T47D (cell line): ENCODE measurements at places on chromosomes 7 and 10.

DNA sequence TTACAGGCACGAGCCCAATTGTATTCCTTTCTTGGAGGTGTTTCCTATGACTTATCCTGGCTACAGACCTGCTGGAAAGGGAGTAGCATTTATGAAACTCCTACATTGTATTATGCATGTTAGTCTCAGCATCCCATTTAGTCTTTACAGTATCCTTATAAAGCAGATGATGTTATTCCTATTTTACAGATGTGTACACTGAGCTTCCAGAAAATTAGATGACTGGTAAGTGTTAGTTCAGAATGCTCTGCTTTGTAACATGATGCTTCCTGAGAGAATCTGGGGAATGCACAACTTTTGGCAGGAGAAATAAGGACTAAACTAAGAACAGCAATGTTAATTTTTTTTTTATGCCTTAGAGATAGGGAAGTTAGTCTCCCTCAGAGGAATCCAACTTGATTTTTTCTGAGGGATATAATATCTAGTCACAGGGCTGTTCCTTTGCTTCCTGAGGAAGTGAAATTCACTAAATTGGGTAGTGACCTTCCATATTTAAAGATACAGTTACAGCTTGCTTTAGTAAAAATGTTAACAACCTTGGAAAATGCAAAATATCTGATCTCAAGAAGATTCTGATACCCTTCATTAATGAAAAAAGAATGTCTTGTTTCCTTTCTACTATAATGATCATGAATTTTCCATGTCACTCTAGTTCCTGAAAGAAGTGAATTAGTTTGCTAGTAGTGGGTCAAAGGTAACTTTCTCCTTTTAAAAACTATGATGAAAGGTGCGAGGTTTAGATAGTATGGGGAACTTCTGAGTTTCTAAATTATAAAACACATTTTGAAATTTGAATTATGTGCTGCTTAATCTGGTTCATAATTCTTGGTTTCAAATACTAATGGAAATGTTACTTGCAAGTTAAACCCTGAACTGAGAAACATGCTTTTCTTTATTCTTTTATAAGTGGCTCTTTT lies 194.0 kb upstream of the PRPS1L1 start:
- no peak for DNase-seq

DNA sequence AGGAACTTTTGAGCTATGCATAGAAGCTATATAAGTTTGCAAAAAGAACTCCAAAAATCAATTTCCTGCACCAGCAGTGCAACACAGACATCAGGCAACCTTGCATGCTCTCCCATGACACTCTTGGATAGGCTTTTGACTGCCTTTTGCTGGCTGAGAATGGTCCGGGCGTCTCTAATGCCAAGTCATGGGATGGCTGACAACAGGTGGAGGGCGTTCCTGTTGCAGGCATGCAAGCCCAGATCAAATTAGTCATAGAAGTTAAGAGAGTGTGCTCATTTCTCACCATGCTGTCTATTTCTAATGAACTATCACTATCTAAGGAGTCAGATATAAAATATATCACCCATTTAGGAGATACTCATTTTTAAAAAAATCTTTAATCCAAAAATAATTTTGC lies 8.4 kb downstream of the PLCE1 start:
- DNase-seq, result no peak

DNA sequence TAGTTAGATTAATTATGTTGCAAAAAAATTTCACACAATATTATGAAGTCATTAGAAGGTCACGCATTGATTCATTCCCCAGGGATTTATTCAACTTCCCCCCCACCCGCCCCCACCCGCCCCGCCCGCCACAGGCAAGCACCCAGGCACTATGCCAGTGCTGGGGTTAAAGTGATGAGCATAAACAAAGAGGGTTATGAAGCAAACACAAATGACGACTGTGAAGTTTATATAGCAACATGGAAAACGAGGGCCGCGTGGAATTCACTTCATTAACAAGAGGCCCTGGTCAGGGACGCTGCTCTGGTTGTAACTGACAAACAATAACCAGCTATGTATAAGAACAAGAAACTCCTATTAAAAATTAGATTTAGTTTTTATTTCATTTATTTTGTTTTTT lies 656.5 kb upstream of the COBL start:
- no peak for DNase-seq

DNA sequence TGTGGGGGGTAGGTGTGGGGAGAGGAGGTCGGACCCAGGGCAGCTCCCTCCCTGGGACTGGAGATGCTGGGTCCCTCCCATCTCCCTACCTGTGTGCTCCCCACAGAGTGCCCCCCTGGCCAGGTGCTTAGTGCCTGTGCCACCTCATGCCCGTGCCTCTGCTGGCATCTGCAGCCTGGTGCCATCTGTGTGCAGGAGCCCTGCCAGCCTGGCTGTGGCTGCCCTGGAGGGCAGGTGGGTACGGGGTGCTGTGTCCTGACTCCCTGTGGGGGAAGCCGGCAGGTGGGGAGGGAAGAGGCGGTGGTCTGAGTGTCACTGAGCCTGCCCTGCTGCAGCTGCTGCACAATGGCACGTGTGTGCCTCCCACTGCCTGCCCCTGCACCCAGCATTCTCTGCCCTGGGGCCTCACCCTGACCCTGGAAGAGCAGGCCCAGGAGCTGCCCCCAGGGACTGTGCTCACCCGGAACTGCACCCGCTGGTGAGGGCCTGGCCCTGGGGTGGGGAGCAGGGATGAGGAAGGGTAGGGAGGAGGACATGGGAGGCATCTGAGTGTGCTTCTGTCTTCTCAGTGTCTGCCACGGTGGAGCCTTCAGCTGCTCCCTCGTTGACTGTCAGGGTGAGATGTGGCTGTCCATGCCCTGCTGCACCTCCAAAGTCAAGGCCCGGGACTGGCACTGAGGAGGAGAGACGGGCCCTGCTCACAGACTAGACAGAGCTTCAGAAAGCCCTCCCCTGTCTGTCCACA lies 11.7 kb upstream of the ZNF862 start:
- DNase-seq, result no peak

GRCh38 chr7:30884881-30885280 lies 26.8 kb upstream of the AQP1 start:
- no peak for DNase-seq

DNA sequence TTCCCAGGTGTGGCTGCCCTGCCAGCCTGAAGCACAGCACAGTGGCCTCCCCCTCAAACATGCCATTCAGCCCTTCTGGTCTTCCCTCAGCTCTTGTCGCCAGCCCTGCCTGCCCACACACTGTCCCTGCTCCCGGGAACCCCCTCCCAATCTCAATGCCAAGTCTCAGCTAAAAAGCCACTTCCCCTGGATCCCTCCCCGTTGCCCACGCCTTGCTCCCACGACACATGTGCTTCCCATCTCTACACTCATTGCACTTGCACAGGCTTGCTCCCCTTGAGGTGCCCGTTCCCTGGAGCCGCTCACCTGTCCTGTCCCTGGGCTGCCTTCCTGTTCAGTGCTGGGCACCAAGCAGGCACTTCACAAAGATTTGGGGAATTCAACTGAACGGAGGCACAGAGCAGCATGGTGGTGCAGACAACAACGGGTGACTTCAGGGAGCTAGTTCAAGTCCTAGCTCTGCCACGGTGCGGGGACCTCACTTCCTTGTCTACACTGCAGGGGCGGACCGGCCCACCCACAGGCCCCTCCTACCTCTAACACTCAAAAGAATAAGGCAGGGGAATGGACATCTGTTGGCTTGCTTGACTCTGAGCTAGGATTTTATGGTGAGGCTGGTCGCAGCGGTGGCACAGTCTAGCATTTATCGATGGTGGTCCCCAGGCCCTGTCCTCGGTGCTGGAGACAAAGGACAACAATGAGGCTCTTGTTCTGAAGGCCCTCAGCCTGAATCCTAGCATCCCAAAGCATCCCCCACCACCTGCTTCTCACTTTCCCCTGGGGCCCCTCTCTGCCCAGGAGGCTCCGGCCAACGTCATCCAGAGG lies 18.4 kb downstream of the RGS10 start:
- no peak for DNase-seq

GRCh38 chr7:50554431-50555322 lies 10.5 kb downstream of the DDC start:
- DNase-seq, result no peak
